ENCODE measurements at places on chromosomes 7 and 10.

DNA sequence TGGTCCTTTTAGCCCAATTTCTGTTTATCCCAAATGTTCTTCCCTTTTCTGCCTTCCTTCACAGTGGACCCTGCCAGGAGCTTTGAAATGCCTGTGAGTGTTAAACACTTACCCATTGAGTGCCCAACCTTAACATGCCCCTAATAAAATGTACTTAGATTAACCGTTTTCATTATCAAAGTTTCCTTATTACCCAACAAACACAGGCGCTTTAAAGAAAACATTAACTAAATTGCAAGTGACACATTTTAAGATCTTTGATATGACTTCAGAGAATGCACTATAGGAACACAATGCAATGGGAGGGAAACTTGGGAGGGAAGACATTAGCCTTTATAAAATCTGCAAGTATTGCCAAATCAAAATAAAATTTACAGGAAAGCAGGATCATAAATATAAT lies 177.0 kb downstream of the CFTR start:
- DNase-seq = no peak

DNA sequence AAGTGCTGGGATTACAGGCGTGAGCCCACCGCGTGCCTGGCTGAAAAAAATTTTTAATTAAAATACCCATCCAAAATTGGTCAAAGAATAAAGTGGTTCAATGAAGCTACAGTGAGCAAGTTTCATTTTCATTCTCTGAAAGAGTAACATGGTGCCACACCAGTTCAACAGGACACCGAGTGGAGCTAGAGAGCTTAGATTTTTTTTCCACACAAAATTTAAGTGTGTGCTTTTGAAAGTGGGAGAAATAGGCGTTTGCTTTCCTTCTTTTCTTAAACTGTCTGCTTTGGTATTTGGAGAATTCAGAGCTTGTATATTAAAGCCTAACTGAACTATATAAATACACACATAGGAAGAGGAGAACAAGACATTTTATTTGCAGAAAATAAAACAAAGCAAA lies 43.4 kb downstream of the BPGM start:
- DNase-seq = no peak

DNA sequence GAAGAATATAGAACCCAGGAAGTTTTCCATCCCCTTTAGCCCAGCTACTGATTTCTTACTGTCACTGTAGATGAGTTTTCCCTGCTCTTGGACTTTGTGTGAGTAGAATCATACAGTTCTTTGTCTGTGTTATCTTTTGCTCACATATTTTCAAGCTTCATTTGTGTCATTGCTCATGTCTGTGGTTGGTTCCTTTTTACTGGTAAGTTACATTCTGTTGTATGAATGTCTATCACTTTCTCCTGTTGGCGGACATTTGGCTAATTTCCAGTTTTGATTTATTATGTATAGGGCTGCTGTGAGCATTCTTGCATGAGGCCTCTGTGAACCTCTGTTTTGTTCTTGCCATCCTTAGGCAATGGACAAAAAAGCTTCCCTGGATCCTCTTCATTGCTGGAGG lies 5.3 kb downstream of the GLRX3 start:
- DNase-seq = peak; percentile 13

DNA sequence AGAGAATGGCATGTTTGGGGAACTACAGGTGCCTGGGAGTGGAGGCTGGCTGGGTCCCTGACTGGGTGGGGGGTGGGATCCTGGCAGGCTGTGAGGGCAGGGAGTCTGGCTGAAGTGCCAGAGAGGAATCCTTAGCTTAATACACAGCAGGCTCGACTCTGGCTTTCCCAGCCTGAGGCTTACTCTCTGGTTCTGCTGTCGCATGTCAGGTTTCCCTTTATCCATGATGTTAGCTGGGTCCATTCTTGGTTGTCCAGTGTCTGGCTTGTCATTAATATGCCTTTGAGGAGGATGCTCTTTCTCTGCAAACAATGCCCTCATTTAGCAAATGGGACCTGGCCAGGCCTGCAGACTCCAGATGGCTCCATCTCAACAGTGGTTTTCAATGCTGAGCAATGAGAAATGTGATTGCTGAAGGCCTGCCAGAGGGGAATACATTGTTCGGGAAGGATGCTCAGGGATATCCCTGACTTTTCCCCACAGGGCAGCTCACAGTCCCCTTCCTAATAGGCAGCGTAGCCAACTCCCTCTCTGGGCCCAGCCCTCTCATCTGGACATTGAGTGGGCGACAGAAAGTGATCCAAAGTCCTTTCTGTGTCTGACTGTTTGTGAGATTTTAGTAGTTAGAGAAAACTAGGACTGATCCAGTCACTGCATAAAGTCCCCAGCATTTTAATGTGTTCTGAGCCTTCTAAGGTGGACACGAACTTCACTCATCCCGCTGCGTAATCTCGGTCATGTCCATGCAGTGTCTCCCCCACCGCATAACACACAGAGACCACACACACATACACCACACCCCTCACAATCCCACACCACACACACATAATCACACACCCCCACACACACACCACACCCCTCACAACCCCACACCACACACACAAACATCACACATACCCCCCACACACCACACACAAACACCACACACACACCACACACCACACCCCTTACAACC lies 124.9 kb downstream of the ANLN start:
- DNase-seq = no peak

GRCh38 chr7:28298870-28299518 lies 113.3 kb upstream of the CREB5 start:
- DNase-seq = peak; percentile 34

DNA sequence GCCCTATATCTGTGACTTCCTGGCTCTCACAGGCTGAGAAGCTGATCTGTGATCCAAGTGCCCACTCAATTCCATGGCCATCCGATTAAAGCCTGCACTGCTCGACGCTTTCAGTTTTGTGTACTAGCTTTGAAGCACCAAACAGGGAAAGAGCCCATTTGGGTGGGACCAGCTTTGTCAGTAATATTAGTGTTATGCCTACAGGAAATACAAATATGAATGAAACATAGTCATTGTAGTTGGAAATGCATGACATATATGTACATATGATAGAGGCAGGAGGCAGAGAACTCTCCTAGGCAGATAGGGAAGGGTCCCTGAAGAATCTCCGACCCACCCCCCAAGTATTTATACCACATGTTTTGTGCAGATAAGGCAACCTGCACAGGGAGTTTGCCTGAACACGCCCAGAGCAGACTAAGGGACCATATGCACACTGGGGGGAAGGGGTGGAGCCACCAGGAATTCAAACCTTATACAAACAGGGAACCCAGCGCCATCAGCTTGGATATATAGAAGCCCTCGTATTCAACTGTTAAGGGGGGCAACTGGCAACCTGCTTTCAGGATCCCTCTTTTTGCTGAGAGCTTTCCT lies 653.2 kb downstream of the PARD3 start:
- no peak for DNase-seq

DNA sequence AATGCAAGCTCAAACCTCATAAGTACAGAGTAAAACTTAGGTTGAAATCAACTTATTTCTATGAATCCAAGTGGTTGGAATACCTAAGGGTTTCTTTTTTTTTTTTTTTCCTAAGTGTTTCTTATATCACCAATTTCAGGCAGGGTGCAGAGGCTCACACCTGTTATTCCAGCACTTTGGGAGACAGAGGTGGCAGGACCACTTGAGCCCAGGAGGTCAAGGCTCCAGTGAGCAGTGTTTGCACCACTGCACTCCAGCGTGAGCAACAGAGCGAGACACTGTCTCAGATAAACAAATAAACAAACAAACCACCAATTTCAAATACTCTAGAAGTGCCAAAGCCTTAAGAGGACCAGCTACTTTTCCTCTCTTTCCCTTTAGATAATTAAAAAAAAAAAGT lies 39.2 kb upstream of the SPOCK2 start:
- no peak for DNase-seq

GRCh38 chr7:40826411-40827221 lies 691.8 kb downstream of the SUGCT start:
- no peak for DNase-seq

- DNase-seq = no peak
Observed at GRCh38 chr7:106282852-106283251, 1.9 kb downstream of the NAMPT start.

DNA sequence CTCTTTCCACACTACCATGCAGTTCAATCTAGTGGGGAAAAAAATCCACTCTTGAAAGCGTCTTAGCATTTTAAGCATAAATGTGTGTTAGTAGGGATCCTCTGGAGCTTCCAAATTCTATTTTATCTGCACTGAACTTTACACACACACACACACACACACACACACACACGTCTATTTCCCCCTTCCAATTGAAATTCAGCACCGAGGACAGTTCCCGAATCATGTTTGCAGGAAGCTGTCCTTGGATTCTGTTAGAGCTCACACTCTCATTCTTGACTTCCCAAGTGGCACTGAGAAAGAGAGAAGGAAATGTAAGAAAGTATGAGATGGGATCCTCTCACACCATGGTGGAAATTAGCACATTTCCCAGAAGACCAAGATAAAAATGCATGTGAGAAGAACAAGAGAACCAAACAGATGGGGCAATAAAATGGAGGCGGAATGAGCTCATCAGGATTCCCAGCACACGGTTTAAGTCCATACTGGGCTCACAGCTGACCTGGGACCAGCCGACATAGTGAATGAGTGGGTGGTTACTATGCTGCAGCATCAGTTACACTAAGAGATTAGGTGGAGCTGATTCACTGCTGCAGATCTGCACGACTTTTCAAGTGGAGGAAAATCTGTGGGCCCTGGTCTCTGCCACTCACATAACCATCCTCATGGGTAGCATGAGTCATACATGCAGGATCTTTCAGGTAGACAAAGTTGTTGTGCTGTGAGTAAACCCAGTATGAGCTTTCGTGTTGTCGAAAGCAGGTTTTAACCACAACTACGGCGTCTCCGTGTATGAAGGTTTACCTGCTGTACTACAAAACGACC lies 3.3 kb upstream of the NPTX2 start:
- DNase-seq = no peak

DNA sequence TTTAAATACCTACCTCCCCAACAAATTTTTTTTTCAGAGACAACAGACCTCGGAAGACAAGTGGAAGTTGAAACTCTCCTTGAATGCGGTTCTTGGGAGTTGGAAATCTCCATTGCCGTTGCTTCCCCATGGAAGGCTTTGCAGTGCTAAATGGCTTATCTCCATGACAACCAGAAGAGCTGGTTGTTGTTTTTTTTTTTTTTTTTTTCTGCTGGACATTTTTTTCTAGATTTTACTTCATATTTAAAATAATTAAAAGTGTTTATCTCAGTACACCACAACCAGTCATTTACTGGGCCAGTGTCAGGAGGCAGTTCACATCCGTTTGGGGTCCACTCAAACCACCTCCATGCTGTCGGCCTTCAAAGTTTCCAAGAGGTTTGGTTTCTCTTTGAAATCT lies 348.5 kb upstream of the PRKCQ start:
- DNase-seq = no peak

GRCh38 chr7:38831259-38831996 lies 77.6 kb downstream of the VPS41 start:
- no peak for DNase-seq

- no peak for DNase-seq
Observed at GRCh38 chr10:101726115-101726387, 31.1 kb upstream of the FBXW4 start.

DNA sequence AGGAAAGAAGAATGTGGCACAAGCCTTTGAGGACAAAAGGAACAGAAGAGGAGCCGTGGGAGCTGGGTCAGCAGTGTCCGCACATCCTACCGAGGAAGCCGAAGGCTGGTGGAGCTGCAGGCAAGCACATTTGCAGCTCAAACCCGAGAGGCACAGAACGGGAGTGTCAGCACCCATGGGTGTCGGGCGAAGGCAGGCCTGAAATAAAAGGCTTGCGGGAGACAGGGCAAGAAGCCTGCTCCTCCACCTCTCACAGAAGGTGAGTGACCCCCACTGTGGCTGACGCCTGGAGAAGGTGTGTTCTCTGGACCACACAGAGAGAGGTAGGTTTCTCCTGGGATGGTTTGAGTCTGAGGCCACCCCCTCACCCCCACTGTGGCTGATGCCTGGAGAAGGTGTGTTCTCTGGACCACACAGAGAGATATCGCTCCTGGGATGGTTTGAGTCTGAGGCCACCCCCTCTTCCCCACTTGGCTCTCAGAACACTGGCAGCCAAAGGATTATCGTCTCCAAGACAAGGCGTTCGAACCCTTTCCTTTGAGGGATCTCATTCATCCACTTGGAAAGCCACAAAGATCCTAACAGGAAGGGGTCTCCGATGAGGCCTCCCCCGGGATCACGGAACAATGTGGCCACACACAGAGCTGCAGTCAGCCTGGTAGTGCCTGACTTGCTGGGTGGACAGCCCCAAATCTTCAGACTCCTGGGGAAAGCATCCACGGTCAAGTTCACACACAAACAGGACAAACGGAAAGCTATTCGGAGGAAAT lies 21.6 kb upstream of the GTPBP4 start:
- DNase-seq = no peak

Measured in hematopoietic multipotent progenitor cell treated with erythropoietin and hydrocortisone succinate and interleukin-3 and kit ligand, for 15 days (in vitro differentiated cells).